ENCODE measurements at places on chromosomes 7 and 10.

DNA sequence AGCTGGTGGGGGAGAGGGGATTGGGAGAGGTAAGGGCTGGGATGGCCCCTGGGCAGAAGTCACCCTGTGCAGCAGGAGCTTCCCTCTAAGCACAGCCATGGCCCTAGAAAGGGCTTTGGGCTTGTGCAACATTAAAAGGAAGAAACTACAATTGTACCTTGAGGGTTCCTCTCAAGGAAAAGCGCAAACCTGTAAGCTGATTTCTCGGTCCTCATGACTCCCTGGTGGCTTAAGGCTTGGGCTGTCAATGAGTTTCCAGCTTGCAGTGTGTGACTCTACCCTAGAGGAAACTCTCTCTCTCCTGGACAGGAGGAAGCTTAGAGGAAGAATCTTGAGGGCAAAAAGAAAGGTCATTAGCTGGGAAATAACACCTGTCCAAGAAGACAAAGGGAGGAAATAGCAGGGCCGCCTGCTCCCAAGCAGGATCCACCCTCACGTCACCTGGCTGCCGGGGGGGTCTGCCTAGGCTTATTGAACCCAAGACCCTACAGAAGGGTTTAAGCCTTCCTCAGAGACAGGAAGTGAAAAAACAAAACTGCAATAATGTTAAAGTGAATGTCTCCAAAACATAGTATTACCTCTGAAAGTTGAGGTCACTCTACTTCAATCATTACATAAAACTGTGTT is 112.5 kb downstream of the WDR11 start:
- DNase-seq, result no peak

DNA sequence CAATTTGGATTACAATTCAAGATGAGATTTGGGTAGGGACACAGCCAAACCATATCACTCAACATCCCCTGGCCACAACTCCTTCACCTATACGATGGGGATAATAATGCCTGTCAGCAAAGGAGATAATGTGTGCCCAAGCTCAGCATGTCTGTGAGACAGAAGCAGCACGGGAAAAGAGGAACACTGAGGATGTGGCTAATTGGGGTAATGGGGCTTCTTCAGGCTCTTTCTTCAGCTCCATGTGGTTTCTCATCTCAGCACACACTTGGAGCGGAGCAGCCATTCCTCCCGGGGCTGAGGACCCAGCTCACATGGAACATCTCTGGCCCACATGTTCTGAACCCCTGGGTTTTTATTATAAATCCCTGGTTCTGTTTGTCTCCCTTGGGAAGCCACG is 136.0 kb upstream of the NAMPT start:
- no peak for DNase-seq

GRCh38 chr10:92755725-92756124 is 66.0 kb downstream of the HHEX start:
- no peak for DNase-seq

- no peak for DNase-seq
Measured at GRCh38 chr7:140225562-140226249, 48.9 kb upstream of the KDM7A start.

DNA sequence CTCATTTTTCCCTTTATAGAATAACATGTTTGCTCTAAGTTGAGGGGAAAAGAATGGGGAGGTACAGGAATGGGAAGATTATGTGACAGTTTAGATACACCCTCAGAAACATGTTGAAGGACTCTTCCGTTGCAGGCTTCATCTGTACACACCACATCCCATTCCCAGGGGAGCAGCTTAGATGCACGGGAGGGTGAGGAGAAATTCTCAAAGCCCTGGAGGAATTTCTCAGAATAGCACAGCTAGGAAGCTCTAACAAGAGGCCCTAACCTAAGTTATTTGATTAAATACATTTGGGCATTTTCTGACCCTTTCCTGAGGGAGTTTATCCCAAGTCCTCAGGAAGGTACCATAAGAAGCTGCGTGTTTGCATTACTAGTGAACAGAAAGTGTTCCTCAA is 660.2 kb upstream of the IGFBP3 start:
- no peak for DNase-seq

DNA sequence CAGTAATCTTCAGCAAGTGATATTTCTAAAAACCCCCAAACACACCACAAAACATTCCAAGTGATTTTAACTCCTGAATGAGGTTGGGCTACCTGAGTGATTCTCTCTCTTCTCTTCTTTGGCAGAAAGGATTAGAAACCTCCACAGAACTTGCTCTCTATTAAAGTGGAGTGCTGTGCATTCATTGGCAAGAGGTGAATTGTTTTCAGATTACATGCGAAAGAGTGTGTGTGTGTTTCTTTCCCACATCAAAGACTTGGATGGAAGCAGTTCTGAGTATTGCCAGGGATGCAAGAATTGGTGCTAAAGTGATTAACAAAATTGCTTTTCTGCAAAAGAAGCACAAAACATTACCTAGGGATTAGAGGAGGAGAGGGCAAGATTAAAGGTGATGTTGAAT is 13.1 kb upstream of the FBXW4 start:
- no peak for DNase-seq

GRCh38 chr7:1352656-1353271 is 106.5 kb downstream of the MICALL2 start:
- DNase-seq, result no peak

GRCh38 chr10:86255405-86256251 is 111.0 kb downstream of the GRID1 start:
- DNase-seq, result peak; percentile 4

- no peak for DNase-seq
Measured at GRCh38 chr10:129956876-129957673, 7.0 kb downstream of the EBF3 start.

DNA sequence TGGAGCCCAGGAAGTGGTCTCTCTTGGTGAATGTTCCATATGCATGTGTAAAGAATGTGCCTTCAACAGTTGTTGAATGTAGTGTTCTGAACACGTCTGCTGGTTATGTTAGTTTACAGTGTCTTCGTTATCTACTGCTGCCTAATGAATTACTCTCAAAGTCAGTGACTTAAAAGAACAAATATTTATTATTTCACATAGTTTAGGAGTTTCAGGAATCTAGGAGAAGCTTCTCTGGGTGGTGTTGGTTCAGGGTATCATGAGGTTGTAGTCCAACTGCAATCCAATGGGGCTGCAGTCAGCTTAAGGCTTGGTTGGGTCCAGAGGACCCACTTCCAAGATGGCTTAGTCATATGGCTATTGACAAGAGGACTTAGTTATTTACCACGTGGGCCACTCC is 36.6 kb upstream of the IGFBP3 start:
- DNase-seq, result no peak

GRCh38 chr10:88108115-88108610 is 244.7 kb downstream of the PTEN start:
- DNase-seq, result no peak

All from D341Med (cell line).